Cerebellar nuclear complex (tissue), 1 donor: ENCODE measurements at places on chromosomes 16 and 17.

DNA sequence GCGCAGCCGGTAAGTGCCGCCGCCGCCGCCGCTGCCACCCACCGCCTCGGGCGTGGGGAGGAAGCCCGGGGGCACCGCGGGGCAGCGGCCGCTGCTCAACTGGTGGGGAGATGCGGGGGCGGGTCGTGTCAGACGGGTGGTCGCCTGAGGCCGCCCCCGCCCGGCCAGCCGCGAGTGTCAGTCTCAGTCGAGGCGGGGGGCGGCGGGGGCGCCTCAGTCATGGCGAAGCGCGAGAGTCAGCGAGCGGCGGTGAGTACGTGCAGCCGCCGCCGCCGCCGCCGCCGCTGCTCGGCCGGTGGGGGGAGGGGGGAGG, 76.2 kb downstream of the CHD9 start:
- DNase-seq, result no peak

- no peak for DNase-seq
Observed at GRCh38 chr17:58507123-58507634, 7.3 kb downstream of the MTMR4 start.

- no peak for DNase-seq
Observed at GRCh38 chr16:72199761-72200337, 27.9 kb upstream of the PMFBP1 start.

GRCh38 chr16:27721531-27722181, 171.7 kb downstream of the KATNIP start:
- no peak for DNase-seq

DNA sequence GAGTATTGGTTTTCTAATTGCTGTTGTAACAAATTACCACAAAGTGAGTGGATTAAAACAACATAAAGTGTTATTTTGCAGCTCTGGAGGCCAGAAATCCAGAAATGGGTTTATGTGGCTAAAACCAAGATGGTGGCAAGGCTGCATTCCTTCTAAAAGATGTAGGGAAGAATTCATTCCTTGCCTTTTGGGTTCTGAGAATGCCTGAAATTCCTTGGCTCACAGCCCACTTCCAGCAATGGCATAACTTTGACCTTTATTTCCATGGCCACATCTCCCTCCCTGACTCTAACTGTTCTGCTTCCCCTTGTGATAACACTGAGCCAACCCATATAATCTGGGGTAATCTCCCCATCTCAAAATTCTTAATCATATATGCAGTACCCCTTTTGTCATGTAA, 269.6 kb upstream of the RPL38 start:
- no peak for DNase-seq

DNA sequence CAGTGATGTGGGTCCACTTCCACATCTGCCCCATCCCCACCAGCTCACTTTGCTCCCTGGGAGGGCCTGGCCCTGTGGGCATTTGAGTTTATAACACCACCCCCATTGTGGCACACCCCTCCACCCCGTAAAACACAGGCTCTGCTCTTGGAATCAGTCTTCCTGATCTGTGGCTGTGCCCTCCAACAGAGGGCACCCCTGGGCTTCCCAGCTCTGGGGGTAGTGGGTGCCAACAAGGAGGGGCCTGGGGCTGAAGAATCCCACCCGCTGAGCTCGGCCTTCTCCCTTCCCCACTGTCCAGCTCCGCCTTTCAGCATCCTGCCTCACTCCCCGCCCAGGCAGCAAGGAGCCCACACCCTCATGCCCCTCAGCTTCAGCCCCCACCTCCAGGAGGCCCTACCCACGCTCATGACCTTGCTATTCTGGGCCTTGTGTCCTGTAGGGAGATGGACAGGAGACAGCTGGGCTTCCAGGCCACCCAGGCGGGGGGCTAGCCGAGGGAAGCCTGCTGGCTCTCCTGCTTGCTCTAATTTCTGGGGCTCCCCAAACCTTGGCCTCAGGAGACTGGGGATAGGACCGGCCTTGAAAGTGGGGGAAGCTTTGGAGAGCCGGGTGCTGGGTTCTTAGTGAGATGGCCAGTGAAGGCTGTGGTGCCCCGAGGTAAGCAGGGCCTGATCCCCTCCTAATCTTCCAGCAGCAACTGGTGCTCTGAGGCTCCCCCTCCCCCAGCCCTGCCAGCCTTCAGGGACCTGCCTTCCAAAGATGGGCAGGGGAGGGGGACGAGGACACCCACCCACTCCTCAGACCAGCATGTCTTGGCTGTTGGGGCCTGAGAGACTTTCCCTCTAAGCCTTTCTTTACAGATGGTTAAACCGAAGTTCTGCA, 2.9 kb upstream of the ATP2A1 start:
- no peak for DNase-seq

DNA sequence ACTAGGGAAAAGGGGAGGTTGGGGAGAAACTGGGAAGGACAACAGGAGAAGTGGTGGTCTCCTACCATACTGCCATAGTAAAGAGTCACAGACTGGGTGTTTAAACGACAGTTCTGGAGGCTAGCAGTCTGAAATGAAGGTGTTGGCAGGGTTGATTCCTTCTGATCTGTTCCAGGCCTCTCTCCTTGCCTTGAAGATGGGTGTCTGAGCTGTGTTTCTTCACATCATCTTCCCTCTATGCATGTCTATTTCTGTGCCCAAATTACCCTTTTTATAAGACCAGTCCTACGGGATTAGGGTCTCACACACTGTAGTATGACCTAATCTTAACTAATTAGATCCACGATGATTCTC, 79.8 kb upstream of the TMEM97 start:
- no peak for DNase-seq

- no peak for DNase-seq
Observed at GRCh38 chr17:74474043-74474792, 7.8 kb downstream of the CD300A start.

GRCh38 chr16:50617646-50618184, 63.4 kb downstream of the SNX20 start:
- no peak for DNase-seq

- DNase-seq, result no peak
Observed at GRCh38 chr17:48457080-48457836, 27.2 kb upstream of the SKAP1 start.

DNA sequence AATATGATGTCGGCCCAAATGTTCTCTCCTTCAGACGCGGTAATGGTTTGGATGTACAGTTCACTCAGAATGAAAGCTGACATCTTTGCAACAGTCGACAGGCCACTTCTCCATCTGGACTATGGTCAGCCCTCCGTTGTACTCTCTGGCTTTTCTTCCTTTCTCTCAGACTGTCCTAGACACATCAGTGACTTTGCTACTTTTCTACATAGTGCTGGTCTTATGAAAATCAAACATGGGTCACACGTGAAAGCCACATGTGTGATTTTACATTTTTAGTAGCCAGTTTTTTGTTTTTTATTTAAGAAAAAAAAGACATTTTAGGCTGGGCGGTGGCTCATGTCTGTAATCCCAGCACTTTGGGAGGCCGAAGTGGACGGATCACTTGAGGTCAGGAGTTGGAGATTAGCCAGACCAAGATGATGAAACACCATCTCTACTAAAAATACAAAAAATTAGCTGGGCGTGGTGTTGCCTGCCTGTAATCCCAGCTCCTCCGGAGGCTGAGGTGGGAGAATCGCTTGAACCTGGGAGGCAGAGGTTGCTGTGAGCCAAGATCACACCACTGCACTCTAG, 644.1 kb downstream of the KCNJ2 start:
- no peak for DNase-seq

DNA sequence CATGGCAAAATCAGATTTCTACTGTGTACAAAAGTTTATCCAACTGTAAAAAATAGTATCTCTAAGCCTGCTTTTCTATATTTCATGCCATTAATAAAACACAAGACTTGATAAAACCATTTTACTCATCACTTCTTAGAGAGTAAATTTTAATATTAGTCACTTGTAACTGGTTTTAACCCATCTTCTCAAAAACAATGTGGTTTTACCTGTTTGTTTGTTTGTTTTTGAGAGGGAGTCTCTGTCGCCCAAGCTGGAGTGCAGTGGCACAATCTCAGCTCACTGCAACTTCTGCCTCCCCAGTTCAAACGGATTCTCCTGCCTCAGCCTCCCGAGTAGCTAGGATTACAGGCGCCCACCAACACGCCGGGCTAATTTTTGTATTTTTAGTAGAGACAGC, 32.1 kb downstream of the UBE2G1 start:
- no peak for DNase-seq

DNA sequence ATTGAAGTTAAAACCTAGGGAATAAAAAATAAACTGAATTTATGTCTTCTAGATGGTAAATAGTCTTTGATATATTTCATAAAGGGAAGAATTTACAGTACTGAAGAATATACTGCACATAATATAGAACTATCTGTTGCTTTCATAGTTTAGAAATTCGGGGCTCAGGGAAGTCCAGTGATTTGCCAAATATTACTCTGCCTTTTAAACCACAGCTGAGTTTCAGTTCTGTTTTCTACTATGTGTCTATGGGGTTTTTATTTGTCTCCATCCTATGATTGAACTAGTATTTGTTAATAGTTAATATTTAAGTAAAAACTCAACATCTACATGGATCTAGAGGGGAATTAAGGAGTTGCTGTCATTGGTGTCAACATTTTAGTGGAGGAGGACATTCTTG, 715.0 kb upstream of the CDH8 start:
- no peak for DNase-seq

DNA sequence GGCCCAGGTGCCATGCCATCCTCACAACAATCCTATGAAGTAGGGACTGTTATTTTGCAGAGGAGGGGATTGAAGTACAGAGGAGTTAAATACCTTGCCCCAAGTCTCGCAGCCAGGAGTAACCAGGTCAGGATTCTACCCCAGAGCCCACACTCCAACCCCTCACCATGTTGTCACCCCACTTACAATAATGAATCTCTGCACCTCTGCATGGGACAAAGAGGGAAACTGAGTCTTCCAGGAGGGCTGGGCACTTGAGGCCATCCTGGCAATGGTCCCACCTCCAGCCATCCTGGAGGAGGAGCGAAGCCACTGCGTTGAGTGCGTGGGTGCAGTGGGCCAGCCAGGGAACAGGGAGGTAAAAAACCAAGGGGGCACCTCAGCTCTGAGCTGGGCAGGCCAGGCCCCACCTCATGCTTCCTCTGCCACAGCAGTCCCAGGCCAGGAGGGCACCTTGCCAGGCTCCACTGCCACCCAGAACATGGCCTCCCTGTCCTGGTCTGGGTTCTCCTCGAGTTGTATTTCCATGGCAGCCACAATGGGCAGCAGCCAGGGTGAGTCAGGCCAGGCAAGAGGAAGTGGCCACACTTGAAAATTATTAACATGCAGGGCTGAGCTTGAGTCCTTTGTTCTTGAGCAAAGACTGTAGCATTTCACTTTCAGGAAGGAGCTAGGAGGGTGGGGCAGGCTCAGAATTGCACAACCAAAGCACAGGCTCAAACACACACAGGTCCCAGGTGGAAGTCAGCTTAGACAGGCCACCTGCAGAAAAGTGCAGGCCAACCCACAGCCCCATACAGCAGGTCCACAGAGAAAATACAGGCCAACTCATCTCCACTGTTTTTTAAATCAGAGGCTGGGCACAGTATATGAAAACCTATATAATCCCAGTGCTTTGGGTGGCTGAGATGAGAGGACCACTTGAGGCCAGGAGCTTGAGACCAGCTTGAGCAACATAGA, 52.1 kb downstream of the CUEDC1 start:
- DNase-seq, result no peak

GRCh38 chr16:57048095-57048494, 44.3 kb upstream of the CPNE2 start:
- no peak for DNase-seq

DNA sequence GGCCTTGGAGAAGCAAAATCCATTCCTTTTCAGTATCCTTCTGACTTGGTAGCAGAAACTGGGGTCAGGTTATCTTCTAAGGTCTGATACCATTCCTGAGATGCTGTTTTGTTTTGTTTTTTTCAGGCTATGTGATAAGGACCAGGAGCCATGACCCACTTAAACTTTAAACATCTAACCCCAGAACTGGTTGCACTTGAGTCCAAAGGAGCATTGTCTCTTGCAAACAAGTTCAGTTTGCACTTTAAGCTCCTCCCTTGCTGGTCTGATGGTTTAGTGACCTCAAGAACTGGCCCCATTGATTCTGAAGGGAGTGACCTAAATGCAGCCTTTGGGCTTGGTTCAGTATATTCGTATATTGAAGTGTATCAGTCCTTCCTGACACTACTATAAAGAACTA, 75.2 kb downstream of the ERCC4 start:
- no peak for DNase-seq

GRCh38 chr17:80109713-80110446, 8.5 kb downstream of the GAA start:
- DNase-seq, result no peak

DNA sequence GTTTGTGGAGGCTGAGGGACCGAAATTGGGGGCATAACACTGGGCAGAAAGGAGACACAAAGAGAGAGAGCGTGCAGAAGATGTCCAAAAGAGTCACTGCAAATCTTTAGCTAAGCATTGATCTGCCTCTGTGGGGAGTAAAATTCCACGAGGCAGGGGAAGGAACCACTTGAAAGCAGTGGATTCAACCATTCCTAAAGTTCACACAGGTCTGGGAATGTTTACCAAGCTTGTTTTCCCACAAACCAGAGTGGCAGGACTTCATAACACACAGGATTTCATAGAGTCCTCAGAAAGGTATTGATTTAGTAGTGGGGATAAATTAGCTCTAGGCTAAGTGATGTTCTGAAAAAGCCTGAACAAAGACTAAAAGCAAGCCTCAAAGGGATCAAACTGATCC, 66.1 kb upstream of the RPL38 start:
- DNase-seq, result no peak

GRCh38 chr17:20981046-20981920, 61.5 kb downstream of the USP22 start:
- no peak for DNase-seq

DNA sequence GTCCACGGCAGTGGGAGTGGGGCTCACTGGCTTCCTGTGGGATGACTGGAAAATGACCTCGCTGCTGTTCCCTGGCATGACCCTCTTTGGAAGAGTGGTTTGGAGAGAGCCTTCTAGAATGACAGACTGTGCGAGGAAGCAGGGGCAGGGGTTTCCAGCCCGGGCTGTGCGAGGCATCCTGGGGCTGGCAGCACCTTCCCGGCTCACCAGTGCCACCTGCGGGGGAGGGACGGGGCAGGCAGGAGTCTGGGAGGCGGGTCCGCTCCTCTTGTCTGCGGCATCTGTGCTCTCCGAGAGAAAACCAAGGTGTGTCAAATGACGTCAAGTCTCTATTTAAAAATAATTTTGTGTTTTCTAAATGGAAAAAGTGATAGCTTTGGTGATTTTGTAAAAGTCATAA, 7.8 kb upstream of the RNF213 start:
- no peak for DNase-seq

GRCh38 chr17:48576479-48577309, 1.5 kb downstream of the HOXB4 start:
- no peak for DNase-seq

DNA sequence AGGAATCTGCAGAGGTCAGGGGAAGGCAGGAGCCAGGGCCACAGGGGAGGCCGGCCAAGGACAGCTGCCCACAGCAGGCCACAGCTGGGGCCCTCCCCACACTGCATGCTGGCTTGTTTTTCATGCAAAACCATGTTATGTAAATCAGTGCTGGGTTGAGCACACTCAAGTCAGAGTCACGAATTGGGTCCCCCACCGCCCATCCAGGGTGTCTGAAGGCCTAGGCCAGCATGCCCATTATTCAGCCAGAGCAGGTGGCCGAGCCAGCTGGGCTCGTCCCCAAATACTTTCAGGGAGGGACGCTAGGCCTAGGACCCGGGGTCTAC, 51.2 kb upstream of the TOB1 start:
- DNase-seq, result no peak
